Stimulated activated CD4-positive, alpha-beta T cell treated with anti-CD3 and anti-CD28 coated beads, Interleukin-12 subunit alpha, Interleukin-12 subunit beta, amount 100 ng/mL, for 4 hours (primary cell): ENCODE measurements at places on chromosomes 7 and 10.

GRCh38 chr10:132078746-132079345 is 13.1 kb downstream of the JAKMIP3 start:
- DNase-seq: no peak

GRCh38 chr7:142175594-142175993 is 64.1 kb downstream of the MGAM2 start:
- DNase-seq: no peak

DNA sequence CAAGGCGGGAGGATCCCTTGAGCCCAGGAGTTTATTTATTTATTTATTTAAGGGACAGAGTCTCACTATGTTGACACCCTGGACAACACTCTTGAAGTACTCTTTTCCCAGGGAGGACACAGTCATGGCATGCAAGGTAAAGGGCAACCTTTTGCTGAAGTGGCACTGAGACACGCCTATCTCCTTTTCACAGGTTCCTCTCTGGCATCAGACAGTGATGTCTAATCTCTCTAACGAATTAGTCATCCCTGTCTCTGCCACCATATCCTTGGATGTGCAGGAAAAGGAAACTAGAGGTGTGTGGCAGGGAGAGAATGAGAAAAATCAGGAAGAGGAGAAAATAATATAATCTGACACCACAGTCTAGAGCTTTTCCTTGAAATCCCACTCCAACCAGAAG is 19.5 kb downstream of the CPVL start:
- DNase-seq: no peak

- DNase-seq: no peak
Measured at GRCh38 chr7:40003597-40003996, 53.5 kb downstream of the CDK13 start.

- no peak for DNase-seq
Measured at GRCh38 chr10:71363936-71364335, 32.8 kb upstream of the CDH23 start.
